ENCODE measurements at places on chromosomes 2 and 18.
A peak's percentile ranks its signal among the peaks of the same experiment; 100 is the strongest.

- DNase-seq = no peak
Observed at GRCh38 chr18:79640875-79641274, 38.7 kb upstream of the CTDP1 start.

DNA sequence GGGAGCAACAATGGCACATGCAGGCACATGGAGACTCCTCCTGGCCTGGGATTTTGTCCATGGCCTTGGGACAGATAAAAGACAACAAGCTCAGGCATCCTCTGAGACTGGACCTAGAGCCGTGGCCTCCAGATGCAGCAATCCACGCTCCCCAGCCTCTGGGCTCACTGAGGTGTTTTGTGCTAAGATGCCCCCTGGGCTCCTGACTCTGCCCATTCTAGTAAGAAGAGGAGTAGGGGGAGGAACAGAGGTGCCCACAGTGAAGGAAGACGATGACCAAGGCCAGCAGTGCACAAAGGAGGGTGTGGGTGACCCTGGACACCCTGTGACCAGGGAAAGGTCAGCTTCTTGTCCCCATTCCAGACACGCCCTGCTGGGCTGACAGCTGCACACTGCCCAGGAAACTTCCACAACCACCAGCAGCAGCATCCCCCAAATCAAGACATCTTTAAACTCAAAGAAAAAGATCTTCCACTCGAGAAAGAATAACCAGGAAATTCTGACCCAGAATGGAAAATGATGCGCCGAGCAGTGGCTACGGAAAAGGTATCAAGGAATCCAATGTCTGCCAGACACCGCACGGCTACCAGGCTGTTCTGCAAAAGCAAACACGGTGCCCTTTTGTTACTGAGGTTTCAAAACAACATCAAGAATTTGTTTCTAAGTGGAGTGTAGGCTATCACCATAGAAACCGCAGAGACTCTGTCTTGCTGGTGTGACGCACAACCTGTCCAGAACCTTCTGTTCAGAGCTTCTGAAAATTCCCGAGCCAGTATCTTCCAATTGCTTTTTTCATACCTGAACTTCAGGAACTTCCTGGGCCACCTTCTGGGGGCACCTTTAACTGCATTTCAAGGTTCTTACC lies 65.5 kb downstream of the ZNF516 start:
- DNase-seq = no peak

DNA sequence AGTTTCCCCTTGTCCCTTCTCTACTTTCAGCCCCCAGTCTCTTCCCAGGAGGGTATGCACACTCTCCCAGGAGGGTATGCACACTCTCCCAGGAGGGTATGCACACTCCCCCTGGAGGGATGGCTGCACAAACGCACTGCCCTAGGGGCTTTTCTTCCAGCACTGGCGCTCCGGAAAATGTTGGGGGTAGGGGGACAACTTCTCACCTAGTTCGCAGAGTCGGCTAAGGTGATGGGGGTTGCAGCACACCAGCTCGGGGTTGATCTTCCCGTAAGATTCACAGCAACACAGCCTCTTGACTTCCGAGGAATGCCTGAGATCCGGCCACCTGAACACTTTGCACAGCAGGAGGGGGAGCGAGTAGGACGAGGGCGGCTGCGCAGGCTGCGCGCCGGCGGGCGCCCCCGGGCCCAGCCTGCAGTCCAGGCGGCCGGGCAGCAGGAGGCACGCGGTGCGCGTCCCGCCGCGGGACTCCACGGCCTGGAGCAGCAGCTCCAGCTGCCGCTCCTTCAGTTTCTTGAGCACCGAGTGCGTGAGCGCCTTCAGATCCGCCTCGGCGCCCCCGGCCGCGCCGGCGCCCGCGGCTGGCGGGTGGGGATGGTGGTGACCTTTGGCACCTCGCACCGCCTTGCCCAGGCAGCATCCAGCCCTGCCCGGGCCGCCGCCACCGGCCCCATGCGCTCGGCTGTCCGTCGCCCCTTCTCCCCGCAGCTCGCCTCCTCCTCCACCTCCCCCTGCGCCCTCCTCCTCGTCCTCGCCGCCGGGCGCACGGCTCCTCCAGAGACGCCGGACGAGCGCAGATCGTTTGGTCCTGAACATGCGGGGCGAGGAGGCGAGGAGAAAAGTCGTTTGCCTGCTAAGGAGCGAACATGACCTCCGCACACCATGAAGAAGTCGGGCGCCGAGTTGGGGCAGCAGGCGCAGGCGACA lies 894 bp downstream of the SMAD7 start:
- DNase-seq = no peak

DNA sequence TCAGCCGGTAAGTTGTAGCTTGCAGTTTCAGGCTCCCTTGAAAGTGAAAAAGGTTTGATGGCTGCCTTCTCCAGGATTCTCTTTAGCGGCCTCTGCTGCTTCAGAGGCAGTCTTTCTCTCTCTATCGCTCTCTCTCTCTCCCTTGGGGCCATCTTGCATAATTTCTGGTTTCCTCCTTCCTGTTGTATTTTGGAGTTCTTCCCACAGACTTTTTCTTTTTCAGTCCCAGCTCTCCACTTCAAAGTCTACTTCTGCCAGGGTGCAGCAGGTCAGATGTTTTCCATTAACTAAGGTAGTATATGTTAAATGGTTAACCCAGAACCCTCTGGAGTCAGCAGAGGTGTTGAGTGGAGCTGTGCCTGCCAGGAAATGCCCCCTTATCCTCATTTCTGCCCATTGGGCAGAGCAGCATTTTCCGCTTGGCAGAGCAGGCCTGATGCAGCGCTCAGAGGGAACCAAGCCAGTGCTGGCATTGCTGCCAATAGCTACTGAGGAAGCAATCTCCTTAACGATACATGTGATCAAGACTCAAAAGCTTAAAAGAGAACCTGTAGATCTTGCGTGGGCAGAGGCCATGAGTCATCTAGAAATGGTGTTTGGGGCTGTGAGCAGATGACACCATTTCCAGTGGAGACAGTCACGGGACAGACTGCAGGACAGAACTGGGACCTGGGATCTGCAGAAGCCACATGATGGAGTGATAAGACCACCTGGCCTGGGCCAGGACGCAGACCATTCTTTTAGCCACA lies 20.8 kb downstream of the DBI start:
- DNase-seq = no peak

DNA sequence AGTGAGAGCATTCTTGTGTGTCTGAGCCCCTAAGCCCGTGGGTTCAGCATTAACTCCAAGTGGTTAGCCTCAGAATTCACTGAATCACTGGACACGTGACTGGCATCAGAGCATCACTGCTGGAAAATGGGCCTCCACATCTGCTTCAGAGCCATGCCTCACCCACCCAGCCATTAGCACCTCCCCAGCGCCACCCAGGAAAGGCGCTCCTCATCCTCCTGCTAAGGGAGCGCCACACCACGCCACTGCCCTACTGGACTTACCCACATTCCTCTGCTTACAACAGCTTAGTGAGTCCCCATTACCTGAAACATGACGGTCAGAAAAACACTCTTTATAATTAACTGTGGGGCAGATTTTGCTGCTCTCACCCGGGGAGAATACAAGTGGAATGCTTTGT lies 442.6 kb upstream of the MYT1L start:
- no peak for DNase-seq

GRCh38 chr2:196925051-196925767 lies 1.3 kb downstream of the PGAP1 start:
- no peak for DNase-seq

DNA sequence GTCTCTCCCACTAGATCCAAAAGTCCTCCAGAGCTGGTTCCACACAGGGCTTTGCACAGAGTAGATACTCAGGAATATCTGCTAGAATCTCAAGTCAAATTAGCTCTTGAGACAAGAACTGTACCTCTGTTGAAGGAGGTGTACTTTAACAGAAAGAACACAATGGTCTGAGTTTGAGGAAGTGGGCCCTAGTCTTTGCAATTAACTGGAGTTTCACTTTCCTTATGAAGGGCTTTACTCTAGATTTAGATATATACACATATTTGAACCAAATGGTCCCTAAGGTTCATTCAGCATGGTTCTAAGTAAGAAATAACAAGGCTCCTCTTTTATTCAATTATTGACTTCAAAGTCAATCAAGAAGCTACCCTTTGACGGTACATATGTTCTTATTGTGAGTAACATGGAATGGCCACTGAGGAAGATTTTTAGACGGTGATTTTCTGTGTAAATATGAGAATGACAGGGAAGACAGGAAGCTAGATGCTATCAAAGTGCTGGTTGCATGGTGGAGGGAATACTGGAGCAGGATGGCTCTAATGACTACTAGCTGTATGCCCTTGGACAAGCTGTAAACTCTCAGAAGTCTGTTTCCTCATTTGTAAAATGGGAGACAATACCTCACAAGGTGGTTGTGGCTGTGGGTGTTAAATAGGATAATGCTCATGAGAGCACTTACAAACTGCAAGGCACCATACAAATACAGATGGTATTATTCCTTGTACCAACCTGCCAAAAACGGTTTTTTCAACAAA lies 73.5 kb upstream of the SERTAD2 start:
- no peak for DNase-seq

GRCh38 chr2:47208852-47209606 lies 53.9 kb upstream of the STPG4 start:
- no peak for DNase-seq

DNA sequence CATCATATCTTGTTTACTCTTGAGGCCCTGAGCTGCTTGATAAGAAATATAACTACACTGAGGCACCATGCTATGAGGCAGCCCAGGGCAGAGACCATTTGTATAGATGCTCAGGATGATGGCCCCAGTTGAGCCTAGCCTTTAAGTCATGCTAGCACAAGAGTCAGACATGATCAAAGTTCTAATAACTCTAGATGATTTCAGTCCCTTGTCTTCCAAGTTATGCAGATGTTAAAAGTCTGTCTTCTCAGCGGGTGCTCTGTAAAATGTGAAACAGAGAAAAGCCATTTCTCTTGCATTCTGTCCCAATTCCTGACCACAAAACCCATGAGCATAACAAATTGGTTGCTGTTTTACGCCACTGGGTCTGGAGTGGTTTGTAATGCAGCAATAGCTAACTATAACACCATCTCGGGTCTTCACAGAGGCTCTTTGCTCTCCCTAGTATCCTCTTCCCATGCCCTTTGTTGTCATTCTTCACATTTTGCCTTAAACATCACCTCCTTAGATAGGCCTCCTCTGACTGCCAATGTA lies 49.6 kb downstream of the NXPH2 start:
- no peak for DNase-seq

GRCh38 chr2:3610881-3611505 lies 16.1 kb downstream of the COLEC11 start:
- no peak for DNase-seq

GRCh38 chr18:80056095-80056494 lies 21.9 kb downstream of the RBFA start:
- no peak for DNase-seq

- no peak for DNase-seq
Observed at GRCh38 chr2:36824273-36824672, 127.8 kb downstream of the VIT start.

- no peak for DNase-seq
Observed at GRCh38 chr2:220162320-220162719, 534.9 kb downstream of the SLC4A3 start.

DNA sequence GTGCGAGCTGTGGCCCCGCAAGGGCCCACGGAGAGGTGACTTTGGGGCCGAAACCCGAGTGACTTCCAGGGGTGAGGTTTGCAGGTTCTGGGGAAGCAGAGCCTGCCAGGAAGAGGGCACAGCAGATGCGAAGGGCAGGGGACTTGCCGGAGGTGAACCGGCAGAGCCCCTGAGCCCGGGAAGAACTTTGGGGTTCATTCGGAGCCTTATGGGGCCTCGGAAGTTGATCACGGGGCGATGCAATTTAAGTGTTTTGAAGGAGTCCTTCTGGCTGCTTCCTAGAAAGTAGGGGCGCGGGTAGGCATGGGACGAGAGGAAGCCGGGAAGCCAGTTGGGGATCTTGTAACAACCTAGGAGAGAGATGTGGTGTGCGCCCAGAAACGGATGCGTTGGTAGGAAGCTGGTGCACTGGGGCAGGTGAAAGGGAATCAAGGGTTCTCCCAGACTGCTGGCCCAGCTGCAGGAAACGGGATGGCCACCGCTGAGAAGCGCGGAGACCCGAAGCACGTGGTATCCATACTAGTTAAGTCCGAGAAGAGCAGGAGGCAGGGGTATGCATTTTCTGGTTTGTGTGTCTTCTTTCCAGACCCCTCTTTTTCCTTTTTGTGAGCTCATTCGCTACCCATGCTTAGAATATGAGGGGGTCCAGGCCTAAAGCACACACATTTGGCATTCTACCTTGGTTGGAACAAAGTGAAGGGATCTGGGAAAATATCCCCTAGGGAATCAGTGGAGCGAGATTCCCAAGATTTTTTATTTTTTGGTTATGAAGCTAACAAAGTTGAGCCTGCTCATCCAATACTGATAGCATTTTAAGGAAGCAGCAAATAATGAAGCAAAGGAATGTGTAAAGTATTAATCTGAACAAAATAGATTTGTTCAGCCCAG lies 758 bp downstream of the SCLY start:
- DNase-seq = peak; percentile 13

- no peak for DNase-seq
Observed at GRCh38 chr2:43368483-43369385, 142.3 kb upstream of the ZFP36L2 start.

- no peak for DNase-seq
Observed at GRCh38 chr2:43171789-43172188, 54.6 kb downstream of the ZFP36L2 start.

DNA sequence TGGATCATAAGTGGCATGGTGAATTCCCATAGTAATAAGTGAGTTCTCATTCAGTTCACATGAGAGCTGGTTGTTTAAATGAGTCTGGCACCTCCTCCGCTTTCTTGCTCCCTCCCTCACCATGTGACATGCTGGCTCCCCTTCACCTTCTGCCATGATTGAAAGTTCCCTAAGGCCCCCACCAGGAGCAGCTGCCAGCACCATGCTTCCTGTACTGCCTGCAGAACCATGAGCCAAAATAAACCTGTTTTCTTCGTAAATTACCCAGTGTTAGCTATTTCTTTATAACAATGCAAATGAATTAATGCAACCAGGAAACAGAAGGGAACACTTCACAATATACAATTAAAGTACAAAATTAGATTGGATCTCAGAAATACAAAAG lies 257.0 kb downstream of the MREG start:
- DNase-seq = no peak

GRCh38 chr2:88170472-88170892 lies 336 bp downstream of the THNSL2 start:
- no peak for DNase-seq

GRCh38 chr2:171244970-171245782 lies 84.5 kb upstream of the TLK1 start:
- DNase-seq = no peak

DNA sequence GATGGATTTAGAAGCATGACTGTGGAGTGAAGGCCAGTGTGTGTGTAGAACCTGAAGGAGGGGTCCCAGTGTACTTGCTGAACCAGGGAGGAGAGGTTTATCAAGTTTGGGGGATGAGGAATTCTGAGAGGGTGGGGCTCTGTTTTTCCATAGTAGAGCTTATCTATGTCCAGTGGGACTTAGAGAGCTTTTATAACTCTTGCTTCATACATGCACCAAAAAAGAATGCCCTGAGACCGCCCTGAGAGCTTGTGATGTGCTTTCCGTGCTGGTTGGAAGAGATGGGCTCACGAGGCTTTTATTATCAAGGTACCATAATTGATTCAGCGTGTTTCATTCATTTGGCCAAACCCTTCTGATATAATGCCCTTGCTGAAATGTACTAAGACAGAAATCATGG lies 100.2 kb downstream of the MTCL1 start:
- DNase-seq = no peak

GRCh38 chr2:233857511-233858141 lies 3.3 kb upstream of the HJURP start:
- DNase-seq = peak; percentile 28

Data from stimulated activated CD8-positive, alpha-beta memory T cell treated with anti-CD3 and anti-CD28 coated beads, Interleukin-15, amount 100 ng/mL, for 24 hours (primary cell).